ENCODE measurements at places on chromosomes 11 and 22. TPM values are rescaled to one million over a fixed set of nuclear protein-coding genes. Genes with fewer than 3 reads are reported as not detected.

The MB gene
- total RNA-seq: not detected

The PATE4 gene
- total RNA-seq: not detected

The MEN1 gene
- 17.2 TPM for total RNA-seq

The GRAMD4 gene
- total RNA-seq: 55.8 TPM

The CNTF gene
- 2.7 TPM for total RNA-seq

The LINC01488 gene
- total RNA-seq: not detected

The NUDT22 gene
- 11.2 TPM for total RNA-seq

The SCUBE2 gene
- total RNA-seq: 4.7 TPM

- DNase-seq: no peak
Measured at GRCh38 chr11:726278-727220, 20.5 kb downstream of the EPS8L2 start.

DNA sequence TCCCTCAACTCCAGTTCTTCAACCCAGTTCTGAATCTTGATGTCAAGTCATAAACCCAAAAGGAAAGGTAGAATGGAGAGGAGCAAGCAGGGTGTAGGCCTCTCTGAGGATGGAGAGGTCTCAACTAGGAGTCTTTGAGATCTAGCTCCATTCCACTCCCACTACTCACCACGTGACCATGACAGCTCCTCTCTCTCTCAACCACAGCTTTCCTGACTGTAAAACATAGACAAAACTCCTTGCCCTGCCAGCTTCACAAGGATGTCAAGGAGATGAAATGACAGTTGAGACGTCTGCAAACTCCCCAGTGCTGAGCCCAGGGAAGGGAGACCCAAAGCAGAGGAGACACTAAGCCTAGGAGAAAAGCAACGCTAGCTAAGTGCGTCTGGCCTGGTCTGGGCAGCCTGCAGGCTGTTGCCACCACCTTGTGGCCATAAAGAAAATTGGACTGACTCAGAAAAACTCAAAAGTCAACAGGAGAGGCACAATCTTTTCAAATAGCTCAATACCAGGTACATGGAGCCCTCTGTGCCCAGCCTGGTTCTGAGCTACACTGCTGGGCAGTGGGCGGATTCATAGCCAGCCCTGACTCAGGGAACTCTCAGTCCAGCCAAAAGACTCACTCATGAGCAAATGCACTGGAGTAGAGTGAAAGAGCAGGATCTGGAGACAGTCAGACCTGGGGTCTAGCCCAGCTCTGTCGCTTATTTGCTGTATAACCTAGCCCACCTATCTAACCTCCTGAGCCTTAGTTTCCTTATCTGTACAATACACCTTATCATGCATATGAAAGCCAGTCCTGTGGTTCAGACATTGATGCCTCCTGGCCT lies 3.4 kb downstream of the CLPB start:
- peak; percentile 34 for DNase-seq

GRCh38 chr11:7851391-7851790 lies 54.6 kb upstream of the OR5P2 start:
- DNase-seq: no peak

DNA sequence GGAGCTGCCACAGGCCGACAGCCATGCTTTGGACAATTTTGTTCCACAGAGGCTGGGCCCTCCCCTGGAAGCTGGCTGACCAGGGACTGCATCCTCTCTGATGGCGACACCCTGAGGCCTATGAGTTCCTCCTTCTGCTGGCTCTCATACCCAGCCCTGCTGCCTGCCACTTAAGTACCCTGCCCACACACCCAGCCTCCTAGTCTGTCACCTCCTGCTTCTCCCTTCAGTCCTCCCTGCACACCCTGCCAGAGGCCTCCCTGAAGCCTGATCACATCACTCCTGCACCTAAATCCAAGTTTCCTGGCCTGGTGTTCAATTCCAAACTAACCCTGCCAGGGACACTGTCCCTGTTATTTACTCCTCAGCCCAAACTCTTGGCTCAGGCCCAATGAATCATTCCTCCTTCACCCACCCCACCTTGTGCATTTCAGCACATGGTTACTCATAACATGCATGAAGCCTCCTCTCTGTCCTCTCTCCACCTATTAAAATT lies 136.7 kb upstream of the NECTIN1 start:
- DNase-seq: no peak

GRCh38 chr11:79648766-79649520 lies 208.1 kb upstream of the TENM4 start:
- no peak for DNase-seq

DNA sequence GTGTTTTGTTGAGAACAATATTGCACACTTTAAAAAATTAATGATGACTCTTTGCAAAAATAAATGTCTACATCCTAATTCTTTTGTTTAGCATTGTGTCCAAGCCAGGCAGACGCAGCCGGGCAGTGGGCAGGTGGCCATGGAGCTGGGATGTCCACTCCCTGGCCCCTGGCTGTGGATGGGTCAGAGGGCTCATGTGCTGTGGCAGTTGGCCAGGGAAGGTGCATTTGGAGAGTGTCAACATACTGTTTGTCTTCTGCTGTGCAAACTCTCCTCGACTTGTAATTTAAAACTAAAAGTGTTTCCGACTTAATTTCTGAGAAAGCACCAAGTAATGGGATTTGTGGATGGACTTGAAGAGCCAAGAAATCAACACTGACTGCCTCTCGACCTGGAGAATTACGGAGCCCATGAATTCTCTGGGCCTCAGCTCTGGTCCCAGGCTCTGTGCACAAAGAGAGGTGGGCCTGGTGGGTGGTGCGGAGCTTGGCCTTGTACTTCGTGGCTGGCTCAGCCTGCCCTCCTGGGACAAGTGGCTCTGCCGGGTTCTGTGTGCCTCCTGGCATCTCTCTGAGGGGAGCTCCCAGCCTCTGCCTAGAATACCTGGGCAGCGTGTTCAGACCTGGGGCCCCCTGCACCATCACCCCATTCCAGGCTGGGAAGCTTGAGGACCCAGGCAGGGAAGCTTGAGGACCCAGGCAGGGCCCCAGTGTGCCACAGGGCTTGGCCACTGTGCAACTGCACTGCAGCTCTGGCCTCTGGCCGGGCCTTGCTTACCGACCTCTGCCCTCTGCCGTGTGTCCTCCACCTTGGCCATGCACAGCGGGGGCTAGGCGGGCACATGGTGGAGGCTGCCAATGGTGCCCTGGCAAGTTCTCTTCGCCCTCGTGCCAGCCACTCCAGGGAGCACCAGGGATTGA lies 46.4 kb downstream of the RTN4R start:
- DNase-seq: no peak

GRCh38 chr22:49820984-49821383 lies 6.7 kb downstream of the BRD1 start:
- no peak for DNase-seq

DNA sequence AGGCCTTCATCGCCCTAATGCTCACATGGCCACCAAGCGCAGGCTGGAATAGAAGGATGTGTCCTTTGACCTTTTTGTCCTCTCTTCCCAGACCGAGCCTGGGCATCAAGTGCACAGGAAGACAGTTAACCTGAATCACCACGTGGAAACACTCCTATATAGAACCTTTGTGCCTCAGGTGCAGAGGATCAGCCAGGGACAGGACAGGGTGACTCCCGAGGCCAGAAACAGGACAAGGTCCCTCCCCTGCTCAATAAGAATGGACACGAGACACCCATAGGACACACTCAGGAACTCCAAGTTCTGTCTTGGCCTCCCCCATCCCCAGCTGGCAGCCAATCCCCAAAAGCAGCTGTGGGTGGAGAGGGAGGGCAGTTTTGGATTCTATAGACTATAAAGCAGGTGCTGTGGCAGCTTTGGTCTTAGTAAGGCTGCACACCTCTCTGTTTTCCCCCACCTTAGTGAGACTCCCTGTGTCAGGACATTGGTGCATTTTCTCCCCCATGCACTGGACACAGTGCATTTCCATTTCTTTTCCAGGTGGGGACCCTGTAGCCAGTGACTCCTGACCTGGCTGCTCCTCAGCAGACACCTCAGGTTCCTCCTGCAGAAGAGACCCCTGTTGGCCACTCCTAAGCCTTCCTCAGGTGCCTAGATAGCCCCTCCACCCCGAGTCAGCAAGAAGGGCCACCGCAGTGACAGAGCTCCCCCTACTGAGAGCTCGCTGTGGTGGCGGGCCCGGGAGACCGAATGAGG lies 43.6 kb upstream of the POU2AF1 start:
- no peak for DNase-seq

DNA sequence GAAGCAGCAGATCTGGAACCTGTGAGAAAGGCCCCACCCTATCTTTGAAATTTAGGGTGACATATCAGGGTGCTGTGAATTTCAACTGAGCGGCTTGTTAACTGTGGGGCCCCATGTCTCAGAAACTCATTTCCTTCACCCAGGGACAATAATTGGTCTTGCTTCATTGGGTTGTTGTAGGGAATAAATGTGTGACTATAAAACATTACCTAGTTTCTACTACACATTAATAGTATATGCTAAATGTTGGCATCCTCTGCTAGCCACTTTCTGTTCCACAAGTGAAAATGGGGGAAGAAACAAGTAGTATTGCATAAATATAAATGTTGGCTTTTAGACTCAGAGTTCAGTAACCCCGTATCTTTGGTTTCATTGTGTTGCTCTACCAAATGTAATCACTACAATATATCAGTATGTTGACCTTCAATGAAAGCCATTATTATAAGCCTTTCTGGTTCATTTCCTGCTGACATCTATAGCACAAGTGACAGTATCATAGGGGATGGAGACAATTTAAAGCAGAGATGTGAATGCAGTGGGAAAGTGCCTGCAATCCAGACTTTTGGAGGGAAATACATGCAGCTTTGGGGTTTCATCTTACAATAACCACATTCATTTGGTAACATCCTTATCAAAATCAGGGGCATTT lies 905.5 kb upstream of the RAG2 start:
- no peak for DNase-seq

GRCh38 chr22:49244466-49245420 lies 582.9 kb downstream of the BRD1 start:
- no peak for DNase-seq

GRCh38 chr22:38981005-38981991 lies 849 bp upstream of the APOBEC3B start:
- DNase-seq: no peak

DNA sequence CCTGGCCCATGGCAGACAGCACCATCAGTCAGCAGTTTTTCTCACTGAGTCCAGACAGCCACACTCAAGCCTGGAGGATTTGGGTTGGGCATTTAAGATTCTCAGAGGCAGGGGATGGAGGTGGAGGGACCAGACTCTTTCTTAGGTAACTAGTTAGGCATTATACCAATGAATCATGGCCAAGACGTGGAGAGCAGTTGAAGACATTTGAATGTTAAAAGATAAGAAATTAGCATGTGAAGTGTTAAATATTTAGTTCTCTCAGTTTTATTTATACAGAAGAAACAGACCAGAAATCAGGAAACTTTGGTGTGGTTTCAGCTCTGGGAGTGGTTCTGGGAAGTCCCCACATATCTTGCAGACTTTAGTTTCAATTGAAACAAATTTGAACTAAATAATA lies 9.9 kb downstream of the GTF2H1 start:
- no peak for DNase-seq

GRCh38 chr22:39534591-39535356 lies 2.2 kb upstream of the RPS19BP1 start:
- peak; percentile 51 for DNase-seq

DNA sequence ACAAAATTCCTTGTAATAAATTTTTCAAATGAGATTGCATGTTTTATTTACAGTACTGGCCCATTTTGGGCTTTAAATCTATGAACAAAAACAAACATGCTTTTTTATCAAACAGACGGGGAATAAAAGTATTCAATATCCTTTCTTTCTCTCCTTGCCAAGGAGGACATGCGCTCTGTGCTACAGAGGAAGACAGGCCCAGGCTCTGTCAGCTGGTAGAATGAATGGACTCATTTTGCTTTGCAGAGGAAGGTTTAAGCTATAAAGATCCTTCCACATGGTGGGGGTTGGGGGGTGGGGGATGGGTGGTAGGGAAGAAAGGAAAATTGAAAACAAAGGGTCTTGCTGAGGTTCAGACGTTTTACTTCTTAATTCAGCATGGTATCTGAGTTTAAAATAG lies 575.6 kb downstream of the INSC start:
- no peak for DNase-seq

DNA sequence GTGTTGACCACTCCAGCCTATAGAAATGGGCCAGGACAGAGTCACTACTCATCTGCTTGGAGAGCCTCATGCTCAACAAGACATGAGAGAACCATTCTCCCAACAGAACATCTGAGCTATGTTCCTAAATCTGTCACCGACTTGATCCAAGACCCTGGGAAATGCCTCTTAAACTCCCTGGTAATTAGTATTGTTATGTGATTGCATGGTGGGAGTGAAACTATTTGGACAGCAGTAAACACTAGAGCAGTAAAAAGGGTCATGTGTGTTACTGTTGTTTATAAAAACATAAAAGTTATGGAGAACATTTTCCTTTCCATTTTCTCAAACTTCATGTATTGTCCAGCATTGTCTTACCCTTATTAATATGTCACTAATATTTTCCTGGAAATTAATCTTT lies 369.8 kb upstream of the FAT3 start:
- no peak for DNase-seq

- DNase-seq: peak; percentile 61
Measured at GRCh38 chr11:72012897-72013721, 14.4 kb downstream of the IL18BP start.

- no peak for DNase-seq
Measured at GRCh38 chr11:130159657-130160497, at the start of gene ST14. Gene ST14 (plus strand): TSS chr11:130159782. CDS start chr11:130159980, 198 bp downstream.

DNA sequence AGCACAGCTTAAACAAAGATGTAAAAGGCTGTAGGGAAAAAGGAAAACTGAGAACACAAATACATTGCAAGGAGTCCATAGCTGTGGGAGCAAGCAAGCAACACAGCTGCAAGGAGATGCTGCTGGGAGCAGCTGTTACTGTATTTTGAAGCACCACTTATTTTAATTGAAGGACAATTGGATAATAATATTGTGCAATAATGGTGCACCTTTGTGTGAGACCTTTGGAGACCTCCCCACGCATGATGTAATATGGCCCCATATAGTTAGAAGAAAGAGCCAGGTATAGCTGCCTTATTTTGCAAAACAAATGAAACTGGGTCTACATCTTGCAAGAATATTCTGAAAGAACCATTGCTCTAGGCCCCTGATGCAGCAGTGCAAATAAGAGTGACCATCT lies 191.1 kb upstream of the KIRREL3 start:
- DNase-seq: no peak

DNA sequence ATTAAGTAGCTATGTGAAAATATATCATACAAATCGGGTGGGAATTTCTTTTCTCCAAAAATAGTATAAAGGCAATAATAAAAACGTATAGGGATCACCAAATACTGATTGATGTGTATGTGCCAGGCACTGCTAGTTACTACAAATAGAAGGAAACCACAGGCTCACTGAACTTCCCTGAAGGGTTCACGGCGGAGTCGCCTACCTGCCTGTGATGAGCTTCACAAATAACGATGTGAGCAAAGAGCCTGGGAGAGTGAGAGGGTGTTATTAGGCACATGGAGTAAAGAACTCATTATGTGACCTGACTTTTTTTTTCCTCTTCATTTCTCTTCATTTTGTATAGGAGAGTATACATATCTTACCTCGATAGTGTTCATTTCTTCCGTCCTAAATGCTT lies 36.0 kb upstream of the L3MBTL2 start:
- DNase-seq: no peak

- no peak for DNase-seq
Measured at GRCh38 chr22:19879246-19879570, 24.5 kb upstream of the GNB1L start.

All from occipital lobe (tissue), 3 donors.